ENCODE measurements at places on chromosomes 6 and 20.
A peak's percentile ranks its signal among the peaks of the same experiment; 100 is the strongest.

DNA sequence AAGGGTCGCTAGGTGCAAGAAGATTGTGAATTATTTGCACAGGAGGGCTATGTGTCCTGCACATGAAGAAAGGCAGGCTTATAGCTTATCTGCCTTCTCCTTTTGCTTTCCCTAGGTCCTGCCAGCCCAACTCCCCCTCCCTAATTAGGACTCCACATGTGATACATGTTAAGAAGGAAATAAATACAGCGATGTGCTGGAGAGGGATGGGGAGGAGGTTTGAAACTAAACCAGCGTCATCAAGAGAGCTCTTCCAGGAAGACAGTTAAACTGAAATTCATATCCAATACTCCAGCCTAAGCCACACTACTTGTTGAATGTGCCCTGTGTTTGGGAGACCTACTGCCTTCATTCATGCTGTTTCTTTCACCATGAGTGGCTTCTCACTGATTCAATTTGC lies 34.9 kb upstream of the UTRN start:
- no peak for DNase-seq

DNA sequence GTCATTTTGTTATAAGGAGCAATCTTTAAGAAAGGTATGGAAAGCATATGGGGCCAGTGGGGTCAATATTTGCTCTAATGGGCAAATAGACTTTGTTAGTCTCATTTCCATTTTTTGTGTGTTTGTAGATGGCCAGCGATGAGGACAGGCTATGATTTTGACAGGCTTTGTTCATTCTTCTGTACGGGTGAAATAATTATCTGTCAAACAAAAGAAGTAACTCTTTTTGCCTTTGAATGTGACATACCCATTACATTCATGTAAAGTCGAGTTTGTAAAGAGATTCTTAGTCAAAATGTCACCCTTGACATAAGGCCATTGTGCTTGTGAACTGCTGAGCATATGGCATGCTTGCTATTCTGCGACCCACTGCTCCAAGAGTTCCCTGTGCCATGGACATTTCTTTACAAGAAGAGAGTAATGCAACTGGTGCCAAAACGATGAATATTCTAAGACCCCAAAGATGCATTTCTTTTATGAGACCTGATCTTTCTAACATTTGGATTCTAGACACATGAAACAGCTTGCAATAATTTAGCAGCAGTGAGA lies 38.2 kb upstream of the JAG1 start:
- DNase-seq, result peak; percentile 78

- no peak for DNase-seq
Measured at GRCh38 chr20:2833761-2834160, 6.7 kb downstream of the PCED1A start.

- no peak for DNase-seq
Measured at GRCh38 chr6:92753956-92754355, 665.4 kb downstream of the EPHA7 start.

DNA sequence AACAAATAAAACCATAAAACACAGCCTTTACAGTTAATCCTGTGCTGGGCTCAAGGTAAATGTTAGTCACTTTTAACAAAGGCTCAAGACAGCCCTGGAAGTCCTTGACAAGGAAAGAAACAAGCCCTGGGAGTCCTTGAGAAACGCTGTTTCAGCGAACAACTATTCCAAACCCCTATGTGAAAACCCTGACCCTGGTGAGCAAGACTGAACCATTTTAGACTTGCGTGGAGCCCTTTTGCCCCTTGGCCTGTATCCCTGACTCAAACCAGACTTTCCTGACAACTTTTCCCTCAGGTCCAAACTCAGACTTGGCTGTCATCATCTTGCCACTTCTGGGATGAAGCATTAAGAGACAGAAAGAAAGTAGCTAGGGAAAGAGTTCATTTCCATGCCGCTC lies 180.4 kb downstream of the AIG1 start:
- DNase-seq, result no peak

- DNase-seq, result no peak
Measured at GRCh38 chr6:36963451-36964290, 9.1 kb downstream of the PI16 start.

DNA sequence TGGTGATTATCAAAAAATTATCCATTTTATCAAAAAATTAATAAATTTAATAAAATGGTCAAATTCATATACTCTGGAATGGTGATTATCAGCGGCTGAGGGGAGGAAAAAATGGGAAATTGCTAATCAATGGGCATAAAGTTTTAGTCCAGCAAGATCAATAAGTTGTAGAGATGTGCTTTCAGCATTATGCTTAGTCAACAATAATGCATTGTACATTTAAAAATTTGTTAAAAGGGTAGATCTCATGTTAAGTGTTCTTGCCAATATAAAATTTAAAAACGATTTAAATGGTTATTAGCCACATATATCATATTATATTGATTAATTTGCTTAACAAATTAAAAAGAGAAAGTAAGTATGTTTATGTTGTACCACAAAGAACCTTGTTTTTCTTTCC lies 56.6 kb downstream of the HS3ST5 start:
- DNase-seq, result no peak

- no peak for DNase-seq
Measured at GRCh38 chr6:154752022-154752421, 18.8 kb downstream of the SCAF8 start.

DNA sequence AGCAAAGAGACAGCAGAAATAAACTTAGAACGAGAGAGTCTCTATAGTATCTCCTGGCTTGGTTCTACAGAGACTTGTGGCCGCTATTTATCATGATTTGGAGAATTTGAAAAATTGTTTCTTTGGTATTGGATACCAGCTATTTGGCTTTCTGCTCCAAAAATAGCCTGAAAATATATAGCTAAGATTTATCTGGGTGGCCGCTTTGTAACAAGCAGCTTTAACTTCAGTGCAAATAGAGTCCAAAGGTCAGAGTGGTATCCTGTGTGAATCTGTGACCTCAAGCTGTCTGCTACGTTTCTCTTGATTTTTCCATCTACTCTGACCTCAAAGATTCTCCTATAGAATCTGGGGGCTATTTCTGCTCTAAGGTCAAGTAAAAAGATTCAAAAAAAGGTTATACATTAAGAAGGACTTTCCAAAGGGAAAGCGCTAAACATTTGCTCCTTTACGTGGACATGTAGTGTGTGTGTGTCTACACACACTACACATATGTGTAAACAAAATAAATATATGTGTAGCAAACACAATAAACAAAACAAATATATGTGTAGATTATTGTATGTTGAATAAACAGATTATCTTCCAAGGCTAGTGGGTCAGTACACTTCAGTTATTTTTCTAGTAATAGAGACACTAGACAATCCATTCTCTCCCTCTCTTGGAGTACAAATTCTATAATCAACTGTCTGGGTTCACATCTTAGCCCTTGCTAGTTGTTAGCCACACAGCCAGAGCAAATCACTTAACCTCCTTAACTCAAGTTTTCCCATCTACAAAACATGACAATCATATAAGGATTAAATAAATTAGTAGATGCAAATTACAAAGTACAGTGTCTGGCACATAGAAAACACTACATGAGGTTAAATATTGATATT lies 40.8 kb downstream of the CHD6 start:
- DNase-seq, result no peak

GRCh38 chr6:122778985-122779661 lies 393 bp upstream of the FABP7 start:
- peak; percentile 97 for DNase-seq

- DNase-seq, result no peak
Measured at GRCh38 chr6:93341900-93342613, 77.3 kb downstream of the EPHA7 start.

- peak; percentile 79 for DNase-seq
Measured at GRCh38 chr6:48069280-48069679, 41.7 kb downstream of the PTCHD4 start.

- DNase-seq, result no peak
Measured at GRCh38 chr6:107132330-107132954, 17.1 kb upstream of the BEND3 start.

GRCh38 chr6:155188707-155189496 lies 74.9 kb upstream of the CLDN20 start:
- no peak for DNase-seq

DNA sequence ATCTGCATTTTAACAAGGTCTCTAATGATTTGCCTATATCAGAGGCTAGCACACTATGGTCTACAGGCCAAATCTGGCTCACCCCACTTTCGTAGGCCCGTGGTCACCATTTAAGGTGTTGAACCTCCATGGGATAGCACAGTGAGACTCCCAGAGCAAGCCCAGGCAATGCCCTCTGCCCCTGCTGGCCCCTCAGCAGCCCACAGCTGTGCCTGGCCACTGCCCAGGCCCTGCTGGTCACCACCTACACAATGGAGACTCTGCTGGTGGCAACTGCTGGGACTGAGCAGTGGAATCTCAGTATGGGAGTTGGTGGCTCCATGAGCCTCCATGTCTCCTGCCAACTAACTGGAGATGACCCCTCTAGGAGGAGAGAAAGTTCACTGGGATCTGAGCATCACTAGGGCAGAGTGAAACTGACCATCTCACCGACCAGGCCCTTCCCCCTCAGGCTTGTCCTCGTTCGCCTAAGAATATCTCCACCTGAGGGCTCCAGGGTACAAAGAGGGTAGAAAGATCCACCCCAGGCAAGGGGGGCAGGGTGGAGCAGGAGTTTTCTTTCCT lies 2.3 kb downstream of the ANKRD66 start:
- no peak for DNase-seq

DNA sequence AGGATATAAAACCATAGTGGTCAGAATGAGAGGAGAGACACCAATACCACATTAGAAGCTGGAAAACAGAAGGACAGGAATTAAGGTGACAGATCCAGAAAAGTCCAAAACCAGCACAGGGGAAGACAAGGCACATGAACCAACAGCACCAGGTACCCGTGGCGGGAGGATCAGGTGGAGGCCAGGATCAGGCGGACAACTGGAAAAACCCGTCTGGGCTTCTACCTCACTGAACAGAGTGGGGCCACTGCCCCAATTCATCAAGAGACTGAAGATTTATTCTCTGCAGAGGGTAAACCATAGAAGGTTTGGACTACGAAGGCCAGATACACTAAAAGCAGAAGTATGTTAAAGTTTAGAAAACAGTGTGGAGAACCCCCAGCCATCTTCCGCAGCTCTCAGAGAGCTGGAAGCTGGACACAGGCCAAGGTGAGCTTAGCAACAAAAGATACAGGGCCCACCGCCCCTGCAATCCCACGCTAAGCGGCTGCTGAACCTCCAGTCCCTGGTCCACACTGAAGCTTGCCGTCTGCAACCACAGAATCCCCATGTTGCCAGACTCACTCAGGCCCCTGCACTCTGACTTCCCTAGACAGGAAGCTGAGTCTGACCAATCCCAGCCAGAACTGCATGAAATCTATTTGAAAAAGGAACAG lies 29.9 kb downstream of the ABHD12 start:
- no peak for DNase-seq
